GM23338 (cell line): ENCODE measurements at places on chromosomes 3 and 15.
A peak's percentile ranks its signal among the peaks of the same experiment; 100 is the strongest.

- H3K27me3 ChIP-seq: no peaks in the 10 kb centered on the region
- no peak for DNase-seq
- H3K4me1 ChIP-seq: no peaks in the 10 kb centered on the region; the same call in 1 of the 2 replicates
- H3K36me3 ChIP-seq: no peaks in the 10 kb centered on the region
- no peak overlapping the region for H3K27ac ChIP-seq
Observed at GRCh38 chr15:90145259-90145658, 43.0 kb upstream of the IDH2 start.

GRCh38 chr3:436053-436452, 239.5 kb downstream of the CHL1 start:
- DNase-seq: no peak
- no peak overlapping the region for H3K27ac ChIP-seq
- no peaks in the 10 kb centered on the region for H3K36me3 ChIP-seq
- no peak overlapping the region for H3K4me3 ChIP-seq

DNA sequence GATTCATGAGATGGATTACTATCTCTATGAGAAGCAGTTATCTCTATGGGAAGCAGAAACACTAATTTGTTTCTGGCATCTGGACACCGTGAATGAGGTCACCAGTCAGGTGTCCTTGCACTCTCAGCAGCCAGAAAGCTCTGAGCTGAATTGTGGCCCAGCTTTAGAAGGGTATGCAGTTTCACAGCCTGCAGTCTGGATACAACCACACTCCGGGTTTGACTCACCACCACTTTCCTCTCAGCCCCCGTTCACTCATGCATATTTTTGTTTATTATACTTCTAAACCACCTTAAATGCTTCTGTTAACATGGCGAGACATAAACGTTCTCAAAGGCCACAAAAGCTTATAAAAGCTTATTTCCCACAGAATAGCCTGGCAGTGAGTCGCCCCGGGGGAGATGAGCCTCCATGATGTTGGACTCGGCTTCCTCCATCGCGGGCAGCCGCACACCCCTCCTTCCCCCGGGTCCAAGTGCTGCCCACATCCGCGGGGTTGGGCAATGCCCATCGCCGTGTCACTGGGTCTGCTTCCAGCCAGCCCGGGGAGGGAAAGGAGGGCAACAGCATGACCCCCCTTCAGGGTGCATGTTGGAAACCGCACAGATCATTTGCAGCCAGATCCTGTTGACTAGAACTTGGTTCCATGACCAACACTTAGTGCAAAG, 16.8 kb upstream of the SLC41A3 start:
- H3K27ac ChIP-seq: no peak overlapping the region
- no peaks in the 10 kb centered on the region; the same call in 1 of the 2 replicates for H3K36me3 ChIP-seq
- no peaks in the 10 kb centered on the region for H3K27me3 ChIP-seq
- DNase-seq: no peak

- H3K27me3 ChIP-seq: peaks cover 85% of the 10 kb centered on the region
- no peak for DNase-seq
Observed at GRCh38 chr15:32716915-32717425, 834 bp upstream of the GREM1 start.

DNA sequence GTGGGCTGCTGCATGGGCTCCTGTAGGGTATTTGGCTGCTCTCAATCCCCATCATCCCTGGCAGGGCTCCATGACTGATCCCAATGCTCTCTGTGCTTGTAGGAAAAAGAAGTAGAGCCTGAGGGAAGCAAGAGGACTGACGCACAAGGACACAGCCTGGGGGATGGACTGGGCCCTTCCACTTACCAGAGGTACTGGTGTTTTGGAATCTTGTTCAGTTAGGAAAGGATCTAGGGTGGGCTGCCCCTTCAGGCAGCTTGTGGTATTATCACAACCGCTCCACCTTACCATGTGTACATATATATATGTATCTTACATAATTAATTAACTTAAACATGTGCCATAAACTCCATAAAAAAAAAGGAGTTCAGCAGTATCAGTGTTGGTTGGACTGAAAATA, 1.3 kb downstream of the SLC28A2 start:
- no peak overlapping the region for H3K27ac ChIP-seq
- H3K27me3 ChIP-seq: no peaks in the 10 kb centered on the region
- DNase-seq: peak; percentile 70
- H3K4me3 ChIP-seq: no peak overlapping the region
- no peaks in the 10 kb centered on the region for H3K36me3 ChIP-seq

- H3K4me3 ChIP-seq: no peak overlapping the region
- DNase-seq: peak; percentile 87
- no peaks in the 10 kb centered on the region for H3K36me3 ChIP-seq
- no peak overlapping the region for H3K27ac ChIP-seq
- H3K4me1 ChIP-seq: no peaks in the 10 kb centered on the region
- no peaks in the 10 kb centered on the region for H3K27me3 ChIP-seq
Observed at GRCh38 chr3:77254967-77255831, 215.3 kb downstream of the ROBO2 start.

- H3K4me1 ChIP-seq: peaks cover 34% of the 10 kb centered on the region
- H3K36me3 ChIP-seq: no peaks in the 10 kb centered on the region
- H3K27me3 ChIP-seq: peaks cover 28% of the 10 kb centered on the region
- no peak overlapping the region for H3K4me3 ChIP-seq
Observed at GRCh38 chr3:179452872-179453271, 1.6 kb upstream of the GNB4 start.

- H3K27ac ChIP-seq: no peak overlapping the region
- H3K4me3 ChIP-seq: no peak overlapping the region
- no peaks in the 10 kb centered on the region for H3K36me3 ChIP-seq
Observed at GRCh38 chr3:123732447-123732846, 147.6 kb upstream of the HACD2 start.

GRCh38 chr3:55899887-55900286, 412.8 kb upstream of the WNT5A start:
- peak; percentile 73 for DNase-seq
- no peaks in the 10 kb centered on the region; the same call in 1 of the 2 replicates for H3K4me1 ChIP-seq

DNA sequence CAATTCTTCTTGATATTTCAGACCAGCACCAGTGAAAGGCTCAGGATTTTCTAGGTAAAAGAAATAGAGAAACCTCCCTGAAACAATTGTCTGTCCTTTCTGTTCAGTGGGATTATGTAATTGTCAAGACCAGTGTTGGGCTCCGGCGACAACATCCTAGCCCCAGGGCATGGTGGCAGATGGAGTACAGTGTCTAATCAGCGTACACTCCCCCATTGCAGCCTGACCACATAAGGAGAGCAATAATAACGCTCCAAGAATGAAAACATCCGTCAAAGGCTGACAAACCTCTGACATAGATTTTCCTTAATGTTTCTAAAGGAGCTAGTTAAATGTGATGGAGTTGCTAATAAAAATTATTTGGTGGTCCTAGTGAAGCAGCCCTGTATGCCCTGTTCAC, 144.6 kb downstream of the EBLN2 start:
- H3K27ac ChIP-seq: no peak overlapping the region
- no peak for DNase-seq

- H3K27me3 ChIP-seq: no peaks in the 10 kb centered on the region
- DNase-seq: no peak
- H3K4me1 ChIP-seq: no peaks in the 10 kb centered on the region
- peaks cover 11% of the 10 kb centered on the region for H3K36me3 ChIP-seq
Observed at GRCh38 chr15:42171122-42171521, 14.7 kb upstream of the PLA2G4F start.

DNA sequence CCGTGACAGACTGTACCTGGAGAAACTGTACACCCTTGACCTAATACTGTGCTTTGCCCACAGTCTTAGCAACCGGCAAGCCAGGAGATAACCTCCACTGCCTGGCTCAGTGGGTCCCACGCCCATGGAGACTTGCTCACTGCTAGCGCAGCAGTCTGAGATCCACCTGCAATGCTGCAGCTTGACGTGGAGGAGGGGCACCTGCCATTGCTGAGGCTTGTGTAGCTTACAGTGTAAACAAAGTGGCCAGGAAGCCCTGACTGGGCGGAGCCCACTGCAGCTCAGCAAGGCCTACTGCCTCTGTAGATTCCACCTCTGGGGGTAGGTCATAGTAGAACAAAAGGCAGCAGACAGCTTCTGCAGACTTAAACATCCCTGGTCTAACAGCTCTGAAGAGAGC, 189.3 kb downstream of the EDEM1 start:
- peaks cover 9% of the 10 kb centered on the region; the same call in 1 of the 2 replicates for H3K36me3 ChIP-seq
- H3K4me1 ChIP-seq: no peaks in the 10 kb centered on the region
- H3K27ac ChIP-seq: no peak overlapping the region
- H3K4me3 ChIP-seq: no peak overlapping the region
- no peak for DNase-seq

DNA sequence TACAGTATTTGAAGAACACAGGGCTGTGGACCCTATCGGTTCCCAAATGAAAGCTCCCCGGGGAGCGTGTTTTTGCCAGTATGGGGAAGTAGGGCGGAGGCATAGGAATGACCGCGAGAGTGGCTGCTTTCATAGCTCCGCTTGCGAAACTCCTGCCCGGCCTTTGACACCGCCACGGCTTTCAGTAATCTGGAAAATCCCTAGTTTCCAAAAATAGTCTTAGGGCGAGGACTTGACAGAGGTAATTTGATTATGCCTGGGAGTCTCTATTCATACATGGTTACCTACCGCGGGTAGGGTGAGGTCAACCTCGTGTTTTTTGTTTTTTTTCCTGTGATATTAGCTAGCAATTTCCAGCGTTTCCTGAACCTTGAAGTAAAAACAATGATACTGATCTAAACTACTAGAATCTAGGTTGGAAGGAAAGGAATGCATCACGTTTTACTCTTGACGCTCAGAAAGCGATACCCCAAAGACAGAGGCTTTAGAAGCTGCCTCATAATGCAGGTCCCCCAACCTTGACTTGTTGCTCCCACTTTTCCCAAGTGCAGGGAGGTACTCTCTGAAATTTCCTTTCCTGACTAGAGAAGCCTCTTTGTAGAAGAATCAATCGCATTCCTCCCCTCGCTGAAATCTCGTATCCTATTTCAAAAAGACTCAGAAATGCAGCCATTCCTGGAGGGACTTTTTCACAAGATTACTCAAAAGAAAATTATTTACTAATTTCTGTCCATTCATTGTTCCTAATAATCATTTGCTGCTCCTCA, 894 bp upstream of the CCNL1 start:
- peak; percentile 64 for DNase-seq
- peak overlapping the region; percentile 71 for H3K4me3 ChIP-seq
- H3K36me3 ChIP-seq: peaks cover 30% of the 10 kb centered on the region
- H3K4me1 ChIP-seq: peaks cover 33% of the 10 kb centered on the region
